Naive B cell (primary cell): ENCODE measurements at places on chromosomes 2 and 18. TPM values are rescaled to one million over a fixed set of nuclear protein-coding genes. Genes with fewer than 3 reads are reported as not detected.
A peak's percentile ranks its signal among the peaks of the same experiment; 100 is the strongest.

GRCh38 chr18:38330573-38330972, 765.0 kb upstream of the CELF4 start:
- no peaks in the 10 kb centered on the region for H3K27me3 ChIP-seq
- DNase-seq = no peak
- no peaks in the 10 kb centered on the region for H3K4me1 ChIP-seq
- H3K27ac ChIP-seq = no peak overlapping the region

- no peak for DNase-seq
- H3K4me1 ChIP-seq = no peaks in the 10 kb centered on the region
- H3K36me3 ChIP-seq = no peaks in the 10 kb centered on the region
These were observed 41.1 kb downstream of the CDK15 start for GRCh38 chr2:201847481-201847880.

- no peaks in the 10 kb centered on the region for H3K4me1 ChIP-seq
- H3K27me3 ChIP-seq = peaks cover 68% of the 10 kb centered on the region
- H3K4me3 ChIP-seq = no peak overlapping the region
- H3K27ac ChIP-seq = no peak overlapping the region
- no peaks in the 10 kb centered on the region for H3K36me3 ChIP-seq
- no peak for DNase-seq
These were observed 62.1 kb upstream of the GLI2 start for GRCh38 chr2:120673571-120674061.

DNA sequence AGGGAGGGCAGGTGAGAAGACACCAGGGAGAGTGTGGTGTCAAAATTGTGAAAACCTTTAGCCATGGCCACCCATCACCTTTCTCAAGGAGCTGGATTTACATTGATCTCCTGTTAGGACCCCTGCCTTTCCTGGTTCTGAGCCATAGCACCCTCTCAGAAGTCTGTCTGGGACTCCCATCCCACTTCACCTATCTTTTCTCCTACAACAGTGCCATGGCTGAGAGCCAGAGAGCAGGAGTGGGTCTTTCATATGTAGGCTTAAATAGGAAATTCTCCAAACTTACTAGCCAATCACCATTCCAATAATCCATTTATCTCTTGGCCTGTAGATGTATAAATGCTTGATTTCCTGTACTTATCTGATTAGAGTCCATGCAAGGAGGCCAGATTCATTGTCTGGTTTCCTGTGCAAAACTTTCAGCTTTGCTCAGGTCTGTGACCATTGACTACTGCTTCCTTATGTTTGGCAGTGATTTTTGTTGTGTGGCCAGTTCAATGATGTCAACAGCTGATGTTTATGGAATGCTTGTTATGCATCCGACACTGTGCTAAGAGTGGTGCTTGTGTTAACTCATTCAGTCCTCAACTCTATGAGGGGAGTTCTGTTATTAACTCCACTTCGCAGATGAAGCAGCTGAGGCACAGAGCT, 57.6 kb upstream of the IGFBP5 start:
- H3K4me3 ChIP-seq = no peak overlapping the region
- DNase-seq = no peak
- no peak overlapping the region for H3K27ac ChIP-seq

GRCh38 chr2:121003391-121003790, 267.7 kb downstream of the GLI2 start:
- H3K4me3 ChIP-seq = no peak overlapping the region
- H3K27me3 ChIP-seq = no peaks in the 10 kb centered on the region
- no peaks in the 10 kb centered on the region for H3K36me3 ChIP-seq
- H3K27ac ChIP-seq = no peak overlapping the region
- no peak for DNase-seq
- no peaks in the 10 kb centered on the region for H3K4me1 ChIP-seq

DNA sequence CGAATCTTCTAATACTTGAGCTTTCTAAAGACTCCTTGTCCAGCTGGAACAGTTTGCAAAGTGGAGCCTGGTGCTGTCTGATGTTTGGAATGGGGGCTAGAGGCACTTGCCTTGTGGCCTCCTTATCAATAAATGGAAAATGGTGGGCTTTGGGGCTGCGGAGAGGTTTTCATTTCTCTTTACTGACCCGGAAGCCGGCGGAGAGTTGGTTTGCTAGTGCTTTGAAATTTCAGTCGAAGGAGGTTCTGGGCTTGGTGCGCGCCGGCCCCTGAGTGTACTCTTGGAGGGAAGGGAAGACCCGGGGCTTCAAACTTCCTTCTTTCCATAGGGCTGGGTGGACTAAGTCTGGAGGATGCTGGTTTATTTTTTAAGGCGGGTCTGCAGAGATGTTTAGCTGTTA, 714 bp downstream of the RPIA start:
- H3K27ac ChIP-seq = peak overlapping the region; percentile 92
- H3K27me3 ChIP-seq = no peaks in the 10 kb centered on the region
- peak; percentile 23 for DNase-seq
- peaks cover 58% of the 10 kb centered on the region for H3K4me1 ChIP-seq
- no peaks in the 10 kb centered on the region for H3K36me3 ChIP-seq

GRCh38 chr2:205628422-205628821, 53.9 kb upstream of the NRP2 start:
- H3K27ac ChIP-seq = no peak overlapping the region
- DNase-seq = no peak
- no peaks in the 10 kb centered on the region for H3K4me1 ChIP-seq
- no peaks in the 10 kb centered on the region for H3K36me3 ChIP-seq
- H3K27me3 ChIP-seq = peaks cover 26% of the 10 kb centered on the region

DNA sequence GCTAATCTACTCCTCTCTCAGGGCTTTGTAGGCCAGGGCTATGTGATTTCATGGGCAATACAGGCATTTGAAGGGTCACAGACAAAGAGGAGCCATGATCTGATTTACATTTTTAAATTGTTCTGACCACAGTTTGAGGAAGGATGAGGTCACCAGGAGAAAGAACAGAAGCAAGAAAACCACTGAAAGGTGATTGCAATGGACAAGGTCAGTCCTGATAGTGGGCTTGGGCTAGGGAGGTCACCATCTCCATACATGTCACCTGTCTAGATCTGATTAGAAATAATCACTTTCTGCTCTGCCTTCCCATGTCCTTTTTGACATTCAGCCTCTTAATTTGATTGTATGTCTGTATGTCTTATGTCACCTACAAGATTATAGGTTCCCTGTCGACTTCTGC, 248.9 kb upstream of the CWC22 start:
- H3K4me1 ChIP-seq = peaks cover 4% of the 10 kb centered on the region
- DNase-seq = no peak
- no peaks in the 10 kb centered on the region for H3K27me3 ChIP-seq
- no peaks in the 10 kb centered on the region for H3K36me3 ChIP-seq

- no peaks in the 10 kb centered on the region for H3K27me3 ChIP-seq
- DNase-seq = no peak
- H3K36me3 ChIP-seq = no peaks in the 10 kb centered on the region
- no peak overlapping the region for H3K27ac ChIP-seq
- peaks cover 1% of the 10 kb centered on the region for H3K4me1 ChIP-seq
These were observed 58.4 kb downstream of the RABL2A start for GRCh38 chr2:113685471-113685870.

- H3K4me1 ChIP-seq = peaks cover under 1% of the 10 kb centered on the region
- DNase-seq = no peak
- no peaks in the 10 kb centered on the region for H3K27me3 ChIP-seq
- no peak overlapping the region for H3K27ac ChIP-seq
- H3K36me3 ChIP-seq = no peaks in the 10 kb centered on the region
These were observed 99.8 kb upstream of the NEUROD1 start for GRCh38 chr2:181780047-181780651.

GRCh38 chr2:44851518-44851917, 90.0 kb upstream of the SIX3 start:
- H3K36me3 ChIP-seq = peaks cover 9% of the 10 kb centered on the region
- H3K4me1 ChIP-seq = no peaks in the 10 kb centered on the region
- DNase-seq = no peak
- no peak overlapping the region for H3K4me3 ChIP-seq
- no peak overlapping the region for H3K27ac ChIP-seq

DNA sequence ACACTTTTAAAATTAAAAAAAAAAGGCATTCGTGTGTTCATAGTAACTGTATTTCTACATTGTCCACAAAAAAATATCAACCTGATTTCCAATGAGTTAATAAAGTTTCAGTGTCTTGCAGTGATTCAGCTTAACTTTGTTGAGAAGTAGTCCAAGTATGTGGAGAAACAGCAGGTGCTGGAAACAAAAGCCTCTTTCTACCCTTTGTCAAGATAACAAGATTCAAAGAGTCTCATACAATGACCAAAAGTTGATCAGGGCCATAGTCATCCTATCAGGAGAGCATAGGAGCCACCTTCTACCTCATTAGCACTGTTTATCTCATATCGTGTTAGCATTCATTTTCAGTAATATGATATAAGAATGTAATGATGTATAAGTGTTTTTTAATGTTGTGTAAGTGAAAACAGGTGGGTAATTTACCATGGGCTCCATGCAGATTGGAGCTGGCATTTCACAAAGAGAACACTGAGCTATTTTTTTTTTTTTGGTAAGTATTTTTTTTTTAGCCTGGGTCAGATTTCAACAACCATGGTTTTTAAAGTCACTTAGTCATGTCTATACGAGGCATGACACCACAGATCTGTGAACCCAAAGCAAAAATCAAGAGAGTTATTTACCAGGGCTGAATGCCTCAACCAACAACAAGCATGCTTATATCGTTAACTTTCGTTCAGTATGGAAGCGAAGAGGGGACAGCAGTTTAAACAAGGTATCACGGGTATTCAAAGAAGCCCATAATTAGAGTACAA, 165.0 kb upstream of the ZNF521 start:
- no peaks in the 10 kb centered on the region for H3K27me3 ChIP-seq
- H3K36me3 ChIP-seq = no peaks in the 10 kb centered on the region
- no peak overlapping the region for H3K4me3 ChIP-seq

GRCh38 chr2:159904127-159904958, 106.3 kb upstream of the CD302 start:
- no peaks in the 10 kb centered on the region for H3K27me3 ChIP-seq
- H3K4me3 ChIP-seq = peak within 1 kb of the TSS; percentile 100
- peaks cover 23% of the 10 kb centered on the region for H3K4me1 ChIP-seq
- peak; percentile 87 for DNase-seq

DNA sequence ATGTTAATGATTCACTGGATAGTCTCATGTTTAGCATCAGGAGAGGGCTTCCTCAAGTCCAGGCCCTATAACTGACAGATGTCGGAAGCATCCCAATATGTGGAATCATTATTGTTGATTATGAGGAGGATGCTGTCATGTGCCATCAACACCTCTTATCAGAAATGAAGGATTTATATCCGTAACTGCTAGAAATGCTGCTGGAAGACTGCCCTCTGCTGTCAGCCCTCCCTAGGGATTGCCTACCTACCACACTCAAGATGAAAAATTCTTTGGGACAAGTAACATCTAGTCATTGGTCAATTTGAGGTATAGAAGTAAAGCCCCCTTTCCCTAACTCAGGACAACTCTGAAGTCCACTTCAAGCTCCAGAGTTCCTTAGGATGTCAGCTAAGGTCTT, 1166.5 kb upstream of the NXPH2 start:
- no peaks in the 10 kb centered on the region for H3K36me3 ChIP-seq
- no peaks in the 10 kb centered on the region for H3K27me3 ChIP-seq
- no peak overlapping the region for H3K27ac ChIP-seq
- H3K4me3 ChIP-seq = no peak overlapping the region
- no peak for DNase-seq

DNA sequence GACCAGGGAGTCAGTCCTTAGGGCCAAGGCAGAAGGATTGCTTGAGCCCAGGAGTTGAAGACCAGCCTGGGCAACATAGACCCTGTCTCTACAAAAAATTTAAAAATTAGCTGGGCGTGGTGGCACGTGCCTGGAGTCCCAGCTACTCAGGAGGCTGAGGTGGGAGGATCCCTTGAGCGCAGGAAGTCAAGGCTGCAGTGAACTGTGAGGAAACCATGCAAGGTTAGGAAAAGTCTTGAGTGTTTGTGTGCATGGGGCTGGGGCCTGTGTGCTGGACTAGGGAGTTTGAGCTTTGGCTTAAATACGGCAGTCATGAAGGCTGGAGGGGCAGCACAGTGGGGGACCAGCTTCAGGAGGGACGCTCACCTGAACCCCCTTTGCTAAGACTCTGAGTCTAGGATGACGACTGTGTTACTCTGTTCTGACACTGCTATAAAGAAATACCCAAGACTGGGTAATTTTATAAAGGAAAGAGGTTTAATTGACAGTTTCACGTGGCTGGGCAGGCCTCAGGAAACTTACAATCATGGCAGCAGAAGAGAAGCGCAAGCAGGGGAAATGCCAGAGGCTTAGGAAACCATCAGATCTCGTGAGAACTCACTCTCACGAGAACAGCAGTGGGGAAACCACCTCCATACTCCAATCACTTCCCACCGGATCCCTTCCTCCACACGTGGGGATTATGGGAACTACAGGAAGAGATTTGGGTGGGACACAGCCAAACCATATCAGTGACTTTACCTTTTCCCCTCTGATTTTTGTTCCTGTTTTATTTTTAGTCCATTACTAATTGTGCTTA, 39.4 kb downstream of the GORASP2 start:
- H3K27me3 ChIP-seq = no peaks in the 10 kb centered on the region
- H3K27ac ChIP-seq = peak overlapping the region; percentile 56
- no peak for DNase-seq
- H3K36me3 ChIP-seq = peaks cover 11% of the 10 kb centered on the region
- peak overlapping the region; percentile 15 for H3K4me3 ChIP-seq
- H3K4me1 ChIP-seq = peaks cover 10% of the 10 kb centered on the region

DNA sequence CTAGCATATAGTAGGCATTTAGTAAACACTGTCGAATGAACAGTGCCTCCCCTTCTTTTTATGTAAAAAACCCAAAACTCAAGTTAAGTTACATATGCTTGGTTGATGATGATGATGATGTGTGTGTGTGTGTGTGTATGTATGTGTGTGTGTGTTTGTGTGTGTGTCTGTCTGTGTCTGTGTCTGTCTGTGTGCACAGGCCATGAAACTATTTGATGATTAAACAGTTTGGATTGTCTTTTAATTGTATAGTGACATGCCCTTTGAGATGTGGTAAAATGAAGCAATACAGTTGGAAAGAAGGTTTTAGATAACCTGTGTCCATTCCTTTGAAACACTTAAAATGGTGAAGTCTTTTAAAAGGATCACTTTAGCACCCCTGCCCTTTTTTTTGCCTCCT, 105.6 kb downstream of the MAP4K4 start:
- no peak for DNase-seq
- H3K4me1 ChIP-seq = peaks cover 66% of the 10 kb centered on the region
- no peak overlapping the region for H3K27ac ChIP-seq
- no peaks in the 10 kb centered on the region for H3K27me3 ChIP-seq
- peaks cover 9% of the 10 kb centered on the region for H3K36me3 ChIP-seq
- H3K4me3 ChIP-seq = no peak overlapping the region

GRCh38 chr2:29063056-29063455, 11.3 kb downstream of the PCARE start:
- H3K27ac ChIP-seq = no peak overlapping the region
- no peaks in the 10 kb centered on the region for H3K4me1 ChIP-seq
- no peaks in the 10 kb centered on the region for H3K27me3 ChIP-seq
- no peaks in the 10 kb centered on the region for H3K36me3 ChIP-seq

- H3K27ac ChIP-seq = no peak overlapping the region
- DNase-seq = no peak
- H3K4me3 ChIP-seq = no peak overlapping the region
- H3K27me3 ChIP-seq = peaks cover 9% of the 10 kb centered on the region
- H3K4me1 ChIP-seq = no peaks in the 10 kb centered on the region
These were observed 64.2 kb downstream of the TPO start for GRCh38 chr2:1477196-1478040.

- H3K27ac ChIP-seq = no peak overlapping the region
- DNase-seq = no peak
- no peak overlapping the region for H3K4me3 ChIP-seq
- no peaks in the 10 kb centered on the region for H3K27me3 ChIP-seq
- H3K4me1 ChIP-seq = peaks cover under 1% of the 10 kb centered on the region
- peaks cover 27% of the 10 kb centered on the region for H3K36me3 ChIP-seq
These were observed 100.4 kb downstream of the LDLRAD4 start for GRCh38 chr18:13318731-13319501.

Gene SLC4A5
- polyA plus RNA-seq = not detected

Gene REG3G
- polyA plus RNA-seq = not detected

Gene SLC9A4
- polyA plus RNA-seq = not detected

Gene CD226
- polyA plus RNA-seq = 0.48 TPM

Gene SERPINB7
- polyA plus RNA-seq = not detected

Gene SP140
- 80.0 TPM for polyA plus RNA-seq
